Foreskin keratinocyte (primary cell): ENCODE measurements at places on chromosomes 6 and 20.

DNA sequence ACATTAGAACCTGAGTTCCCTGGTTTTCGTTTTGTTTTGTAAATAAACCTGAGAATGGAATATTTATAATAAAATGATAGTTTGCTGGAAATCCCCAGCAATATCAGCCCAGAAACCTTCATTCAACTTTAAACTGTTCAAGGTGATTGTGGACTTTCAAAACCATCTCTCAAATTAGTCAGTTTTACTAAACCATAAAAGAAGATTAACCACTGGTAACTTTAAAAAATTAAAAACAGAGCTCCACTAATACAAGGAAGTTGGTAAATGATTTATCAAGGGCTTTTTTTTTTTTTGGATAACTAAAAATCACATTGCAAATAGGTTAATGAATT is 10.0 kb downstream of the MBOAT1 start:
- no peak for DNase-seq

- DNase-seq, result no peak
These were observed 11.6 kb downstream of the IGF2R start for GRCh38 chr6:159980474-159980873.

DNA sequence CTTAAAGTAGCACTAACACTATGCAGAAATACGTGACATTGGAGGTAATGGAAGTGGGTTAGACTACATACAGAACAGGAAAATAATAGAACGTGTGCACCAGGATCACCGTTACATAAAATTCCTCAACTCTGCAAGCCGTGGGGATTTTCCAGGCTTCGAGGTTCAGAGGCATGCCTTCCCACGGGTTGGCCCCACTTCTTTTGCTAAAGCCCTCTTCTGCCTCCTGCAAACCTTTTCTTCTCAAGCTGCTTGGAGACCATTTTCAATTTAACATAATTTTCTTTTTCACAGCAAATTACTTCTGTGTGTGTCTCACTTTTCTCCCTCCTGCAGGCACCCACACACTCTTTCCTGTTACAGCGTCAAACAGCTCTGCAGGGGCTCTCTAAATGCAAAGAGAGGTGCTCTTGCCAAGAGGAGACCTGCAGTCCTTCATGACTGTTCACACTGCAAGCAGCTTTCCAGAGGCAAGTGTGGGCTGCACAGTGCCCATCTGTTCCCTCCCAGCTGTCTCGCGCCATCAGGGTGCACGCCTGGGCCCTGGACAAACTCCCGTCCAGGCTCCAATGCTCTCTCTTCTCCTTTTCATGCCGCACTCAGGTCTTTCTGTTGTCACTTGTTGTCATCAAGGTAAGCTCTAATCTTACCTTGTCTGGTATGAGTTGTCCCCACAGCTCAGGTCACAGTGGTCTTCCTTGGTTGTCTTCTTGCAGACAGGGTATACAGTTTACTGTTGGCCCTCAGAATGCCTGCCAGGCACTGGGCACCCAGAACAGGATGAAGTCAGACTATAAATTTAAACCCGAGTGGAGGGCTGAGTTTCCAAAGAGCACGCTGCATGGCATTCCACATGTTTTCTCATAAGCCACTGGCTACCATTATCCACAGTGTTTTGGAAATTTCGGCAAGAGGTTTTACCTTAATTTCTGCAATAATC is 164.8 kb upstream of the GGTLC1 start:
- no peak for DNase-seq

GRCh38 chr6:152329638-152330448 is 307.3 kb downstream of the SYNE1 start:
- DNase-seq, result no peak

DNA sequence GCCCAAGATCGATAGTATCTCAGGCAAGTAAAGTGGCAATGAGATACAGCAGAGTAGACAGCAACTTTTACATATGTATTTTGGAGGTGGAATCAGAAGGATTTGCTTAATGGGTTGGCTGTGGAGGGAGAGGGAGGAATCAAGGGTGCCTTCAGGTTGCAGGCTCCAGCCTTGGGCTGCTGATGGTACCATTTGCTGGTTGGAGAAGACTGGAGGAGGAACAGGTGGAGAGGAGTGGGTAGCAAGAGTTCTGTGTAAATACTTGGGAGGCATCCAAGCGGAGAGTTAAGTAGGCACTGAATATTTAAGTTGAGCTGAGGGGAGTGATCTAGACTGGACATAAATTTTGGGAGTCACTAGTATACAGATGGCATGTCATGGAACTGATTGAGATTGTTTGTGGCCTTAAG is 5.2 kb downstream of the BICRAL start:
- DNase-seq, result no peak

GRCh38 chr6:96675597-96675996 is 112.7 kb downstream of the FHL5 start:
- no peak for DNase-seq

DNA sequence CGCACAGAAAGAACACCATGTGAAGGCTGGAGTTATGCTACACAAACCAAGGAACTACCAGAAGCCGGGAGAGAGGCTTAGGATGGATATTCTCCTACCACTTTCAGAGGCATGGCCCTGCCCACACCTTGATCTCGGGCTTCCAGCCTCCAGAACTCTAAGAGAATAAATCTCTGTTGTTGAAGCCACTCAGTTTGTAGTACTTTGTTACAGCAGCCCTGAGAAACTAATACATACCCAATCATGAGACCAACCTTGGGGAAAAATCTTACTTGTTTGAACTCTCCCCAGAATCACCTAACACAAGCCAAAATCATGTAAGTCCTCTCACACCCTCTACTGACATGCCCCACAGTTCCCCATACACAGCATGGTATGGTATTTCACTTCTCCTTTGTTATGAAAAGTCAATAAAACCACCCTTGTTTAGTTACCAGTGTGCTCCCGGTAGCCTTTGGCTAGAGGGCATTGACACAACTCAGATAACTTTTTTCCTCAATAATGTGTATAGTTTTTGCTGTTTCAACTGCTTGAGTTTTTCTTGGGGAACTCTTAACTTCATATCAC is 40.7 kb upstream of the SLC2A12 start:
- no peak for DNase-seq

DNA sequence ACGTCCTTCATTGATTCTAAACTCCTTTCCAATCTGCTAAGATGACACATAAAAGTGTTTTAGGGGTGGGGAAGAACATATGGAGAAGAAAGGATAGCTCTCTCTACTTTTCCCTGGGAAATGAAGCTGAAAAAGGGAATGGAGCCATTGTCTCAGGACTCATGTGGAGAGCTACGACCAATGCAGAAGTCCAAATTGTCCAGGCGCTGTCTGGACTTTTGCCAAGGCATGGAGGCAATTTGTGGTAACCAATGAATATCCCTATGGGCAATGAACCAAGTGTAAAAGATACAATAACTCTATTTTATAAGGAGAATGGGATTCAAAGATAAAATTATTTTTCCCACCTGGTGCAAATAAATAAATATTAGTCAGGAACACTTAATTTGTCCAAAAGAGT is 16.1 kb downstream of the FBXL4 start:
- DNase-seq, result no peak

DNA sequence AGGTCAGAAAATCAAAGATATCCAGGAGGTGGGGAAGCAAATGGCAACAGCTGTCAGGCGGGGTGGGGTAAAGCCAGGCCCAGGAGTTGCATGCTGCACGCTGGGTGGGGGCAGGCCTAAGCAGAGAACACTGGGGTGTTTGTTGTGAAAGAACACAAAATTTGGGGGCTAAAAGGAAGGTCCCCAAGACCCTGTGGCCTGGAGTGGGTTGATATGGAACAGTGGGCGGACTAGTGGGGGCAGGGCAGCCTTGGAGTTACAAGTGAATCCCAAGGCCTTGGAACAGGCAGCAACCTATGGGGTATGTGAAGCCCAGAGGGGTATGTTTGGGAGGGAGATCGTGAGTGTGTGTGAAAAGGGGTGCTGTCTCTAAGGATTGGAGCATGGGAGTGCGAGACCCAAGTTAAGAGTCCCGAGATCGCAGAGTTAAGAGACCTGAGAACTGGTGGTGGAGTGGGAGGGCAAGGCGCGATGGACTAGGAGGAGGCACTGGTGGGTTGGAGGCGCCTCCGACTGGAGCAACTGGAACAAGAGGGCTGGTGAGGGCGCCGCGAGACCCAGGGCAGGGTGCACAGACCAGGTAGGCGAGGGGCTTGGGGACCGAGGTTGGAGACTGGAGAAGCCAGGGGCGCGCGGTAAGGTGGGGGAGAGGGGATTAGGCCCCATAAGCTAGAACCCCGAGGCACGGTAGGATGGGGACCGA is 658 bp downstream of the CUL7 start:
- DNase-seq, result no peak

DNA sequence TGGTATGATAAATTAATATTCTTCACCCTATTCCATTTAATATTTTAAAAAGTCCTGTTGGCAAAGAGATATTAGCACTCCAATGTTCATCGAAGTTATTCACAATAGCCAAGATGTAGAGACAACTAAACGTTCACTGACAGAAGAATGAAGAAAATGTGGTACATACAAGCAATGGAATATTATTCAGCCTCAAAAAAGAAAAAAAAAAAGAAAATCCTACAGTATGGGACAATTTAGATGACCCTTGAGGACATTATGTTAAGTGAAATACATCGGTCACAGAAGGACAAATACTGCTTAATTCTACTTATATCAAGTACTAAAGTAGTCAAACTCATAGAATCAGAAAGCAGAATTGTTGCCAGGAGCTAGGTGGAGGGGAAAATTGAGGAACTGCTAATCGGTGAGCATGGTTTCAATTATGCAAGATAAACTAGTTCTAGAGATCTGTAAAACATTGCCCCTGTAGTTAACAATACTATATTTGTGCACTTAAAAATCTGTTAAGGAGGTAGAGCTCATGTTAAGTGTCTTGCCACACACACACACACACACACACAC is 4.7 kb downstream of the GCLC start:
- DNase-seq, result no peak

GRCh38 chr6:143205991-143206390 is 145.3 kb downstream of the AIG1 start:
- no peak for DNase-seq

- no peak for DNase-seq
These were observed 20.7 kb upstream of the ELOVL2 start for GRCh38 chr6:11064836-11065235.

DNA sequence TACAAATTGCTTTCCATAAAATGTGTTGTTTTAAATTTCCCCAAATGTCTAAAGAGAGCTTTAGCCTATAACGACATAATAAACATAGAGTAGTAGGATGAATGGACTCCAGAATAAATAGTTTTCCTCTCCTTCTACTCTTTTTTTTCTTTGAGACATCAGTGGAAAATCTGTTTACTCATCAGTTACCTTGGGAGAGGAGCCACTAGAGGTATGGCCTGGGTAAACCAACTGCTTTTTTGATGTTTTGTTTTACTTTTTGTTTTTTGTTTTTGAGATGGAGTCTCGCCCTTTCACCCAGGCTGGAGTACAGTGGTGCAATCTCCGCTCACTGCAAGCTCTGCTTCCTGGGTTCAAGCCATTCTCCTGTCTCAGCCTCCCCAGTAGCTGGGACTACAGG is 8.3 kb upstream of the TGM3 start:
- DNase-seq, result no peak
